NCI-H2081 treated with DMSO at 0.1 percent for 48 hours (cell line): ENCODE measurements at places on chromosomes 3 and 15.

DNA sequence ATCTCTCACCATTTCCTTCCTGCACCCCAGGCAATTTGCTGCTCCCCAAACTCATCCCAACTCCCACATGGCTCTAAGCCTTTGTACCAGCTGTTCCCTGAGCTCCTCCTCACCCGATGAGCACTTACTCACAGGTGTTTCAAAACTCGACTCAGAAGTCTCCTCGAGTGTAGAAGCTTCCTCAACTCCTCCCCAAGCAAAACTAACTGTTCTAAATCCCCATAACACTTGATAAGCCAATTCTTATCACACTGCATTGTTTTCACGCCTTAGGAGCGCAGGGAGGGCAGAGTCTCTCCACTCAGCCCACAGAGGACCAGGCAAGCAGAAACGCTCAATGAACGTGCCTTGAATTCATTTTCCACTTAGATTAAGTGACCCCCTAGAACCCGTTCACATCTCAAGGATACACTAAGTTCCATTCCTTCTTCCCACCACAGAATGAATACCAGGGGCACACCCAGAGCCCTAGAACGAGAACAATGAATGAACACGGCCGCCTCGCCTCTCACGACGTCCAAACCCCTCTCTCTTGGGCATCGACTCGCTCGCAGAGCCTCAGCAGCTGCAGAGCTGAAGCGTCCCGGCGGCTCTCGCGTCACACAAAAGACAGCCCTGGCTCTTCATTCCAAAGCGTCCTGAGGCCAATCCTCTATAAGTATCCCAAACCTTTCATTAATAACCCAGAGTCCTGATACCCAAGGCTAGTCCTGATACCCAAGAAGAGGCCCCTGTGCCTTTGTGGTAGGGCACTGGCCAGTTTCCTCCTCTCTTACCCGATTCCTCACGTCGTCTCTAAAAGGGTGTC, 1.1 kb downstream of the RAF1 start:
- DNase-seq: no peak

GRCh38 chr15:52783191-52783829, 6.8 kb downstream of the ONECUT1 start:
- no peak for DNase-seq

DNA sequence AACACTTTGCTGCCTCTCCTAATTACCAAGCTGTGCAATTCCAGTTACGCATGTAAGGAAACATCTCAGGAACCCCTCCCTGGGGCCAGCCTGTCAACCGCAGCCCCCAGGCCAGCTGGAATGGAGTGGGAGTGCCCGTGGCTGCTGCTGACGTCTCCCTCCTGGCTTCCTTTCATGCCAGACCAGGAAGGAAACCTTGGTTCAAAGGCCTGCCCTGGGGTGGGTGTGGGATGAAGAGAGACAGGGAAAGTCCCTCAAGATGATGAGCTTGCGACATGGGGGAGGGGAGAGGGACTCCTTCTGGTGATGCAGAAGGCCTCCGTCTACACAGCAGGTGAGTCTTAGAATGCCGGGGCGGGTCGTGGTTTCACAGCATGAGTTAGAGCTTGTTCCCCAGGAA, 11.4 kb upstream of the CYP11A1 start:
- DNase-seq: no peak

DNA sequence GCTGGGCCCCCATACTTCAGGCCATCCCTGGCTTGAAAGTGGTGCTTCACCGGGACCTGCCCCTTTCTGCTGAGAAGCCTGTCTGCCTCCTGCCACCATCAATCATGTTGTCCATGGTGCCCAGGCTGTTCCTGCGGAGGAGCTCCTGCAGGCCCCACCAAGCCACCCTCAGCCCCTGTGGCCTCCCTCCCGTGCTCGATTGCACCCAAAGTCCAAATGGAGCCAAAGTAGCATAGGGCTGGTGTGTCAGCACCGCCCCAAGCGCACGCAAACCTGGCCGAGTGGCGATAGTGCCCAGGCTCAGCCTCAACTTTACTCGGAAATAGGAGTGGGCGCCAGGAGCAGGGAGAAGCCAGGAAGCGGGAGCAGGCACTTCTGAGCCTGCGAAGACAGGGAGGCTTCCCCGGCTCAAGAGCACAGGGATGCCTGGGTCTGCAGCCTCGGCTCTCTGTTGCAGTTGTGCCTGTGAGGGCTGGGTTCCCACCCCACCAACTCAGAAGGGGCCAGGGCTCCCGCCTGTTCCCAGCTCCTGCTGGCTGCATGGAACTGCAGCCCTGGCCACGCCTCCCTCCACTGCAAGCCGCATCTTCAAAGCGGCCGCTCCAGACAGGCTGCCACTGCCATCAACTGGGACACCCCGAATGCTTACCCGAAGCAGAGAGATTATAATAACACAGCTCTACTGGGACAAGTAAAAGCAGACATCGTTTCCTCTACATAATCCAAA, 203.0 kb downstream of the ARRDC4 start:
- no peak for DNase-seq

DNA sequence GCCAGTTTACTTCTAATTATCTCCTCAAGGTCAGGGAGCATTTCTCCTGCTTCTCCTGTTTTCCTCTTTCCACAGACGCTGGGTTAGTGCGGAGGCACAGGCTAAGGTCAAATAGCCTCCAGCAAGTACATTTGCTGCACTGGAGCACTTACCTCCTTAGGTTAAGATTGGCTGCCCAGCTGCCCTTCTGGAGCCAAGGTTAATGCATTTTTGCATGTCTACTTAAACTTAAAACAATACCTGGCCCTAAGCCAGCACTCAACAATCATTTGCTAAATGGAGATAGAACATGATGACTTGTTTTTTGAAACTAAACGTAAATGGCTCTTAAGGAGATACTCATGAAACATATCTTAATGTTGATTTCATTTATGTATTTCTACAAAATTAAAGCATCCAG, 83.5 kb downstream of the SSR3 start:
- no peak for DNase-seq

- no peak for DNase-seq
Measured at GRCh38 chr3:3281024-3281423, 101.5 kb upstream of the CRBN start.

DNA sequence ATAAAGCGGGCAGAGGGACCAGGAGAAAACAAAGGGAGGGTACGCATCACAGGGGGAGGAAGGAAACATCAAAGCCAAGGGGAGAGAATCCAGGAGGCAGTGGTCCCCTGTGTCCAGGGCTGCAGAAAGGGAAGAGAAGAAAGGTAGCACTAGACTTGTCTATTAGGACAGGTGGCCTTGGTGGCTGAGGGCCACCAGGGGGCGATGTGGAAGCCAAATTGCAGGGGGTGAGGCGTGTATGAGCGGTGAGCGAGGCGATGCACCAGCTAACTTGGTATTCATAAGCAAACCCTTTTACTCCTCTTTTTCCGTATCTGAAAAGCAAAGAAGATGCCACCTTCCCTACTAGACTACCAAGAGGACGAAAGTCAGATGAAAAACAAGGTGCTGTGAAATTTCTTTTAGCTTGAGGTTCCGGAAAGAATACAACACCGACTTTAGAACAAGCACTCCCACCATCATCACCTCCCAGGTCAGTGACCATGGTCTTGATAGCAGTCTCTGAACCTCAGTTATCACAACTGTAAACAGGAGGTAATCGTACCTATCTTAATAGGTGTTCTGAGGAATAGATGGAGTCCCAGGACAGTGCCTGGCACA, 654.4 kb upstream of the ADAMTS9 start:
- DNase-seq: no peak

GRCh38 chr3:123749711-123750110, 134.4 kb downstream of the MYLK start:
- no peak for DNase-seq

DNA sequence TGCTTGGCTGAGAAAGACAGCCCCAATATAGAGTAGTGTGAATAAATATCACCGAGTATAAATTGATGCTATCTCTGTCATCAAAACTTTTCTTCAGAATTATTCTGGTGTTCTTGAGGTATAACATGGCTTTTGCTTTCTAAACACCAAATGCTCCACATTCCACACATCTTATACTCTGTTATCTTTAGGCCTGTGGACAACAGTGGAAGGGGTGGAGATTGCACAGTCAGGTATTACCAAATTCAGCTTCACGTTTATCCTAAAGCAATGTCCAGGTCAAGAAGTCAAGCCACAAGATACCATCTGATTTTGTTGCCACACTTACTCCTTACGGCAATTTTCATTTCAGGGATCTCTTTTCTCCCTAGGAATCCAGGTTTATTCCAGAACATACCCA, 394.8 kb downstream of the SI start:
- no peak for DNase-seq

DNA sequence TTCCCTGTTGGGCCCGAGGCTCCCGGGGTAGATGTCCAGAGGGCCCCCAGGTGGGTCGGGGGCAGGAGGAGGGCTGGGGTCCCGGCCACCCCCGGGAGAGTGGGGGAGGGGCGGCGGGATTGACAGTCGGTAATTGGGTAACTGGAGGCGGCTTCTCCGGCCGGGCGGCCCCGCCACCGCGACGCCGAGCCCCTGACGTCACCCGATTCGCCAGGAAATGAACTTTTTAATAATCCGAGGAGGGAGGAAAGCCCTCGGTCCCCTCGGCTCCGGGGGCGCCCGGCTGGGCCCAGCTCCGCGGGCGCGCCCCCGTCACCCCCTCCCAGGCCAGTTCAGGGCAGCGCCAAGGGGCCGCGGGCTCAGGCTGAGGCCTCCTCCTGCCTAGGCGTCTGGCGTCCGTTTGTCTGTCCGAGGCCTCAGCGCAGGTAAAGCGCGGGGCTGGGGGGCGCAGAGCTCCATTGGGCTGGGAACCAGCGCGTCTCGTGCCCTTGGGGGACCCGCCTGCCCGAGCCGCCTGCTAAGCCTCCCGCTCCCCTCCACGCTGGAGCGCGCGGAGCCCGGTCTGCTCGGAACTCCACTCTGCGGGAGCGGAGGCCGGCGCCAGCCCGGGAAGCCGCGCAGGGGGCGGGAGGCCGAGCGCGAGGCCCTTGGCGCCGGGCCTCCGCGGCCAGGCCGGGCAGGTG, 3.9 kb downstream of the GATA2 start:
- DNase-seq: no peak

DNA sequence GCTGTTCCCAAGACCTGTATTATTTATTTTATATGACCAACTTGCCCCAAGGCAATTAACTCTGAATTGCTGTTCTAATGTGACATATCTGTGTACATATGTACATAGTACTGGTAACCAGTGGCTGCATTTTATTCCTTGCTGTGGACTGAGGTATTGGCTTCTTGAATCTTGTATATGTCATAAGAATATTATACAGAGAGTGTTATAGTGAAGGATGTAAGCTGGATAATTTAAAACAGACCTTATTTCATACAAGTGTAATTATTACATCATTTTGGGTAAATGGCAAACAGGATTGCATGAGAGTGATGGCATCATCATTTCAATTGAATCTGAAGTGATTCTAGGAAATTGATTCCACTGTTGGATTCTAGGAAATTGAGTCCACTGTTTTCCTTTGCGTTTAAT, 32.9 kb downstream of the B3GALNT1 start:
- no peak for DNase-seq

GRCh38 chr15:67077641-67078215, 12.3 kb downstream of the SMAD3 start:
- DNase-seq: no peak

DNA sequence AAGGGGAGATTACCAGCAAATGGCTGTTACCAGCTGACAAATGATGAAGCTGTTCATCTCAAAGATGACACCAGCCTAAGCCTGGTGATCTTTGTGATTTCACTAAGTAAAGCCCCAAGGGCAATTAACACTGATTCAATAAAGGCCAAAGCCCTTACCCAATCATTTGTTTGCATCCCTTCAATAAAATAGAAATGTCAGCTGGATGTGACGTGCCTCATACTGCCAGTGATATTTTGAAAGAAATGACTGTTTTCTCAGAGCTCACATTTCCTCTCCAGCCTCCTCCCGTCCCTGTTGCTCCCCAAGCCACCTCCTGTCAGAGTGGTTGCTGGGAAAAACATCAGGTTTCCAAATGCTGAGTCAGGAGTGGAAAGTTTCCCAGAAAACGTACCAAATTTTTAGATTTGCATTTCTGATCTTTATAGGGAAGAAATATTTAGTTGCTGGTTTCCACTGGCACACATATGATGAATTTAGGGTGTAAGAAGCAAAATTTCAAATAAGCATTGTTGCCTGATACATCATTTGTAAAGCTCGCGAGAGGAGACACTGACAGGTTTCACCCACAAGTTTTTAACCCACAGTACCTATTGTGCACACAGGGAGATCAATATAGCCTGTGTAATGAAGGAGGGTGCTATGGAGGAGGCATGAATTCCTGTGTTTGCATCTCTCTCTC, 21.0 kb downstream of the C2CD4A start:
- peak; percentile 64 for DNase-seq

- no peak for DNase-seq
Measured at GRCh38 chr15:63140936-63141335, 16.3 kb downstream of the RPS27L start.

GRCh38 chr15:76003364-76003763, 8.9 kb downstream of the NRG4 start:
- DNase-seq: no peak

DNA sequence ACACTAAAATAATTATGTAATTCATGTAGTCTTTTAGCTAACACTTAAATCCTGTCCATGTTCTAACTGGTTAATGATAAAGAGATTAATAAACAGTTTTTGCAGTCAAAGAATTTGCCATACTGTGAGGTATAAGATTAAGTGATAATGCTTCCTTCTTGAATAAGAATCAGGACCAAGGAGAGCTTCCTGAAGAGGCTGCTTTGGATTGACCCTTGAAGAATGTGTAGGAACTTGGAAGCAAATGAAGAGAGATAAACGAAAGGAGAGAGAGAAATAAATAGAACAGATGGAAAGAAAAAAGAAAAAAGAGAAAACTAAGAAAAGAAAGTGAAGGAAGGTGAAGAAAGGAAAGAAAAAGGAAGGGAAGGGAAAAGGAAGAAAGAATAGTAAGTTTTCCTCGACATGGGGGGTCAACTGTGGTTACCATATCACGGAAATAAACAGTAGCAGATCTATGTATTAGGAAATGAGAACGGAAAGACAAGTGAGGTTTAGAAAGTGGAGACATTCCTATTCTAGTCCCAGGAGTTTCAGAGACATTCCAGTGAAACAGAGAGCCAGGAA, 539.8 kb downstream of the FGF12 start:
- DNase-seq: no peak

DNA sequence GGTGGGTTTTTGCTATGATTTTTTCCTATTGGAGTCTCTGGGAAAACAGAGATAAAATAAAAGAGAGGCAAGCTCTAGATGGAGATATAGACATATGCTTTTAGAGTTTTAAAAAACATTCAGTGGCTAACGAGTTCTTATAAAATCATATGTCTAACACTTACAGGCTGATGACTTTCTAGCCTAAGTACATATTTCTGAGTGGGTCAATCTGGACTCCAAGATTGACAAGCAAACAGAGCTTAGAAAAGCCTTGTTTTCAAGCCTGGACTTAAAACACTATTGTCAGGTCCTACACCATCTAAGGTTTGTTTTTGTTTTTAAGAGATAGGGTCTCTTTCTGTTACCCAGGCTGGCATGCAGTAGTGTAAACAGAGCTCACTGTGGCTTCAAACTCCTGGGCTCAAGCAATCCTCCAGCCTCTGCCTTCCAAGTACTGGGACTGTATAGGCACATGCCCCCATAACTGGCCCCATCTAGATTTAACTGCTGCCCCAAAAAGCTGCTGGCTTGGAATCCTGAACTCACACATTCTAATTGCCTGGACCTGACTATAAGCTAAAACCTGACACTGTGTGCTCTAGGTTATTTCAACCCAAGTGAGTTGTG, 86.3 kb downstream of the FBXL22 start:
- no peak for DNase-seq

GRCh38 chr3:10753964-10754363, 62.1 kb upstream of the SLC6A11 start:
- DNase-seq: no peak
